Testis (tissue), 5 donors: ENCODE measurements at places on chromosomes 11 and 22. TPM values are rescaled to one million over a fixed set of nuclear protein-coding genes. Genes with fewer than 3 reads are reported as not detected.

Gene CECR2
- 16.8 TPM for total RNA-seq

- no peak for DNase-seq
These were observed 39.4 kb downstream of the ST14 start for GRCh38 chr11:130198964-130199363.

- DNase-seq, result no peak
These were observed 43.2 kb upstream of the VPREB1 start for GRCh38 chr22:22201185-22201929.

GRCh38 chr11:83063073-83063754 lies 8.5 kb downstream of the RAB30 start:
- no peak for DNase-seq

Gene CWC15
- total RNA-seq, result 59.2 TPM

- DNase-seq, result no peak
These were observed 1058.2 kb downstream of the LRRC4C start for GRCh38 chr11:40401132-40401853.

Gene ALX4
- total RNA-seq, result 0.56 TPM

DNA sequence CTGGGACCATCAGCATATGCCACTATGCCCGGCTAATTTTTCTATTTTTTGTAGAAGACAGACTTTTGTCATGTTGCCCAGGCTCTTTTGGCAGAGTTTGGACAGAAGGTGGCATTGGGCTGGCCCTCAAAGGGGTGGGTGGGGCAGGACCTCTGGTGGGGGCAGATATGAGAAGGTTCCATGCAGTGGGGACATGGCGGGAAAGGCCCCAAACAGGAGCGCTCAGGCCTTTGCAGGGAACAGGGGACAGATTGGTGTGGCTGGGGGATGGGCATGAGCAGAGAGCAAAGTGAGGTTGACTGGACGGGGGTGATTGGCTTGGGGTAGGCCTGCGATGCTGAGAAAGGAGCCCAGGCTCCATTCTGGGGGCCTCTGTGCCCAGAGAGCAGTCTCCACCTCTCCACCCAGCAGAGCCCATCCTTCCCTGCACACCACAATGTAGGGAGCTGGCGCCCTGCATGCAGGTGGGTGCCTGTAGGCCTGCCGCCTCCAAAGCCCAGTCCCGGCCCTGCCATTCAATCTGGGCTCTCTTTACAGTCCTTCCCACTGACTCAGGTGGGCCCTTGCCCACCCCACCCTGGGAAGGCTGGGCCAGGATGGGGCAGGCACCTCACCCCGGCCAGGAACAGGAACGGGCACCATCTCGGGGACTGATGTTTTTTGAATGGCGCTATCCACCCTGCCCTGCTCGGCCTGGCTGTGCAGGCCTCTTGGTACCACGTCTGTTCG lies 98.7 kb downstream of the MORC2 start:
- DNase-seq, result no peak
